ENCODE measurements at places on chromosomes 1 and 21.

- DNase-seq: no peak
Observed at GRCh38 chr1:106457368-106457767, 599.1 kb upstream of the PRMT6 start.

- no peak for DNase-seq
Observed at GRCh38 chr1:83024251-83024767, 974.6 kb downstream of the TTLL7 start.

GRCh38 chr1:50681931-50682330 is 258.7 kb upstream of the DMRTA2 start:
- no peak for DNase-seq

DNA sequence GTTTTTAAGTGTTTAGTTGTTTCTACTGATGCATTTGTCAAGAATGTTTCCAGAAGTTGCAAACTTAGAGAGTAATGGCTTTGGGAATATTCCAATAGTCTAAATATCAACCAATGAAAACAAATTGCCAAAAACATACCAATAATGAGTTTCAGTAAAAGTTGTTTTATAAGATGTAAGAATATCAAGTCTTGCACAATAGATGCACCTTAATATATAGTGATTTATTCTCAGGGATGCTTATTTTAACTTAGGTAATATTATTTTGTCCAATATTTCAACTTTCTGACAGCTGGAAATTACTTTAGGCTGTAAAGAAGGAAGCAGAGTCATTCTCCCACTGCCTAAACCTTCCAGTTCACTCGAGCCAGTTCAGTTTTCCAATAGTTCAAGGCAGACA is 5.4 kb upstream of the NMNAT2 start:
- DNase-seq: no peak

DNA sequence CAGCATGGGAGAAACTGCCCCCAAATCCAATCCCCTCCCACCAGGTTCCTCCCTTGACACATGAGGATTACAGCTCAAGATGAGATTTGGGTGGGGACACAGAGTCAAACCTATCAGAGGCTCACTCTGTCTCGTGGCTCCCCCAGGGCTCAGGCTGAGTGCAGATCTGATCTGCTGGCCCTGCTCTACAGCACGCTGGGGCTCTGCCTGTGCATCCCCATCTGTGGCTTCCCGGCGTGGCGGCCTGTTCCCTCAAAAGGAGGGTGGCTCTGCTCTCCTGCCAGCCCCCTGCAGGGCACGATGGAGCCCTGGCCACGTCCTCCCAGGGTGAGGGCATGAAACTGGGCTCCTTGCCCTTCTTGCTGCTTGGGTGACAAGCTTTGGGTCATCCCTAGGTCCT is 19.8 kb upstream of the SMYD3 start:
- no peak for DNase-seq
